Heart right ventricle (tissue), 16 donors: ENCODE measurements at places on chromosomes 12 and 14.
A peak's percentile ranks its signal among the peaks of the same experiment; 100 is the strongest.

DNA sequence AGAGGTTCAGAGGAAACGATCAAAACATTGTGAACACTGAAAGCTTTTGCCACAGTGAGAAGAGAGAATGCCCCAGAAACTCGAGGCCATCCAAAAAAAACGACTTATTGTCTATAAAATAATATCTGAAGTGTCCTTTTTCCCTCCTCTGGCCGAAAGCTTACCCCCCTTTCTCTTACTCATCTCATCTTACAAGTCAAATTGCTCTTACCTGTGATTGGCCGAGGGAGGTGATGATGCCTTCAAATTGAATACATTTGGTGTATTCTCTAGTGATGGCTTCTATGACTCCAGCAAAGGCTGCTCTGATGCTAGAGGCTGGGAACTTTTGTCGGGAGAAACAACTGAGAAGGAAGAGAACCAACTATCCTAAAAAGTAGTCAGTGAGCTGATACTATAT, 90.7 kb downstream of the PTCSC3 start:
- DNase-seq: no peak

DNA sequence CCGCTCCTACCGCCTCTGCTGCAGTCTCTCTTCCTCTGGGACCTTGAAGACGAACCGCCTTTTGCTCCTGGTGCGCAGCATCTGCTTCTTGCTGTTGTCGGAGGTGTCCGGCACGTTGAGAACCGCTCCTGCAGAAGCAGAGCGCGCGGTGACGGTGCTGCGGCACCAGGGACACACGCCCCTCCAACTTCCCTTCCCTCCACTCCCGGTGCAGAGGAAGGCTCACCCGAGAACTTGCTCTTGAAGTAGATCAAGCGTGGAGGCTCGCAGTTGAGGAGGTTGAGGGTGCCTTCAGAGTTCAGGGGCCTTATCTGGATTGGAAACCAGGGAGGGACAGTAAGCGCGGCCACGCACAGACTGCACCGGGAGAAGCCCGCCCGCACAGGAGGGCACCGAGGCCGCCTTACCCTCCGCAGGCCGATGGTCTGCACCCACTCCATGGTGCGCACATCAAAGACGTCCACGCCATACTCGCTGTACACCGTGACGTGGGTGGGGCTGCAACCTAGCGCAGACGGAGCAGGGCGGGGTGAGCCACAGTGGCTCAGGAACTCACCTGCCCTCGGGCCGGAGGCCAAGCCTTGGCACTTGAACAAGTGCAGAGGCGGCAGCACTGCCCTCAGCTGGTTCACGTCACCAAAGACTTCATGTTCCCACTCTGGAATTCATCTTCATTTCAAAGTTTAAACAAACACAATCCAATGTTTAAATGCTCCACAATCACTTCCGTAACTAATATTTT, 17.5 kb downstream of the AMN start:
- no peak for DNase-seq

DNA sequence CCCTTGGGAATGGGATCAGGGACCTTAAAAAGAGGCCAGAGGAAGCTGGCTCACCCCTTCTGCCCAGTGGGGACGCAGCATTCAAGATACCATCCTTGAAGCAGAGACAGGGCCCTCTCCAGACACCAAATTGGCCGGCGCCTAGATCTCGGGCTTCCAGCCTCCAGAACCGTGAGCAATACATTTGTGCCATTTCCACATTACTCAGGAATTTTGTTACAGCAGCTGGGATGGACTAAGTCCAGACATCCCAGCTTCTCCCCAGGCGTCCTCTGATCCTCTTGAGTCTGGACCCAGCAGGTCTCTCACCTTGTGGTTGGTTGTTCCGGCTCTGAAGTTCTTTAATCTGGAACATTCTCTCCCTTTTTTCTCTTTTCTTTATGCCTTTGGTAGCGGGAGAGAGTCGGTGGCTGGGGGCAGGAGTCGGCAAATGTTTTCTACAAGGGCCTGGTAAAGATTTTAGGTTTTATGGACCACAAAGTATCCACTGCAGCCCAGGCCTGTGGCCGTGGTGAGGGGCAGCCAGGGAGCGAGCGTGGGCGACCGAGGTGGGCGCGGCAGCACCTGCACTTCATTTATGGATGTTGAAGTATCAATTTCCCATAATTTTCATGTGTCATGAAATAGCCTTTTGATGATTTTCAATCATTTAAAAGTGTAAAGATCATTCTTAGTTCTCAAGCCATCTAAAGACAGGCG, 4.8 kb downstream of the CEP170B start:
- DNase-seq: no peak

DNA sequence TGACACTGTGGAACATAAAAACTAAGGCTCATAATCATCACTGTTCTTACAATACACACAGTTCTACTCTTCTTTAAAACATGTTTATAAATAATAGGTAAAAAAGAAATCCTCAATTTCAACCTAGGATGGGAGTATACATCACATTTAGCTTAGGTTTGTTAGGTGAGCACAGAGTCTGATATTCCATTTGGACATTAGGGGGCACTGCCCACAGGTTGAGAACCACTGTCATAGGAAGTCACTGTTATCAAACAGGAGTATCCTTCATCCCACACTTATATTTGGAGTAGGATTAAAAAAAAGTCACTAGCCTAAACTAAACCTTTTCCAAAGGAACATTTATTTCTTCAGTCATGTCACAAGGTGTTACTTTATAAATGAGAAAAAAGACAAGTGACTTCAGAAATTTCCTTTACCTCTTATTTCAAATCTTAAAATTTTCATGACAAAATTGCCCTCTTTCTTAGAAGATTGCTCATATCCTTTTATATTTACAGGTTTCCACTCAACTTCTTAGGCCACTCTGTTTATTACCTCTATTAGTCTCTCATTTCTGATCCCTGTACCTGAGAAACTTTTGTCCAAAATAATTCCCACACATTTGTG, 240.6 kb downstream of the CPNE8 start:
- no peak for DNase-seq

DNA sequence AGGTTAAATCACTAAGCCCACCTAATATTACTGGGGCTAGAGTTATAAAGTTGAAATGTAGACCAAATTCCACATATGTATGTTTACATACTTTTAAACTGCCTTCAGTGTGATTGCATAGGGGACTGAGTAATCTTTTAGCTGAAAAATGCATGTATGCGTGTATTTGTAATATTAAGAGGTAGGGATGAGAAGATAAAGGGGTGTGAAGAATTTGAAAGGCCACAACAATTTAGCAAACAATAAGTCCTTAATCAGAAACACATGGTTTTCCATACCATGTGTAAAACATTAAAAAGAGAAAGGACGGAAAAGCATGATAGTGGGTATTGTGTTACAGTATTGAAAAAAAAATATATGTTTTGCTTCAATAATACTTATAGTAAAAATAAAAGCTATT, 919.9 kb upstream of the FLRT2 start:
- no peak for DNase-seq

DNA sequence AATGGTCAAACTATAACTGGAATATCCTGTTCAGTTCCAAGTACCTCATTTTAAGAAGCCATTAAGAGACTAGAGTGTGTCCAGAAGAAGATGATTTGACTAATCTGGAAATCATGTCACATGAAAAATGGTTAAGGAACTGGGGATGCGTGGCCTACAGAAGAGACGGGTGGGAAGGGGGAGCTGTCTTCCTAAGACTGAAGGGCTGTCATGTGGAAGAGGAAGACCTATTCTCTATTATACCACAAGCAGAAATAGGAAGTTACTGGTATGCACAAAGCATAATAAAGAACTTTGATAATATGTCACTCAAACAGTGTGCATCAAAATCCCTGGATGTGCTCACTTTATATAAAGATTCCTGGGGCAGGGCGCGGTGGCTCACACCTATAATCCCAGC, 50.3 kb downstream of the HECTD4 start:
- DNase-seq: no peak

DNA sequence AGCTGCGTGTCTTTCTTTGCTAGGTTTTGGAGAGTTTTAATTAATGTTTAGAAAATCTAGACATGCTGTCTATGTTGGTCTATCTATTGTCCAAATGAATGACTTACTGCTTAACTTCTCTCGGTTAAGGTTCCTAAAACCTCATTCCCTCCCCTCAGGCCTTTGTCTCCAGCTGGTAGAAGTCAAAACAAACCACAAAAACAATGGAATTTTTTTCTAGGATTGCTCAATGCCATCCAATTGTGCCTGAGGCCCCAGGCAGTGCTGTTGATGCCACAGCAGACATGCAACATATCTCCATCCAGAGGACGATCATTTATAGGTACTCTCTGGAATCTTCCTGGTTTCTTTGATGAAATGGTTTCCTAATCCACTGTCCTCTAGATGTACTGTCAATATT, 448.2 kb upstream of the TBX3 start:
- DNase-seq: no peak

GRCh38 chr14:68616221-68616902, 176.5 kb downstream of the ZFP36L1 start:
- DNase-seq: no peak

GRCh38 chr14:92651758-92652406, 96.5 kb downstream of the LGMN start:
- peak; percentile 47 for DNase-seq

GRCh38 chr14:49582113-49582977, 3.8 kb downstream of the RPS29 start:
- DNase-seq: no peak

DNA sequence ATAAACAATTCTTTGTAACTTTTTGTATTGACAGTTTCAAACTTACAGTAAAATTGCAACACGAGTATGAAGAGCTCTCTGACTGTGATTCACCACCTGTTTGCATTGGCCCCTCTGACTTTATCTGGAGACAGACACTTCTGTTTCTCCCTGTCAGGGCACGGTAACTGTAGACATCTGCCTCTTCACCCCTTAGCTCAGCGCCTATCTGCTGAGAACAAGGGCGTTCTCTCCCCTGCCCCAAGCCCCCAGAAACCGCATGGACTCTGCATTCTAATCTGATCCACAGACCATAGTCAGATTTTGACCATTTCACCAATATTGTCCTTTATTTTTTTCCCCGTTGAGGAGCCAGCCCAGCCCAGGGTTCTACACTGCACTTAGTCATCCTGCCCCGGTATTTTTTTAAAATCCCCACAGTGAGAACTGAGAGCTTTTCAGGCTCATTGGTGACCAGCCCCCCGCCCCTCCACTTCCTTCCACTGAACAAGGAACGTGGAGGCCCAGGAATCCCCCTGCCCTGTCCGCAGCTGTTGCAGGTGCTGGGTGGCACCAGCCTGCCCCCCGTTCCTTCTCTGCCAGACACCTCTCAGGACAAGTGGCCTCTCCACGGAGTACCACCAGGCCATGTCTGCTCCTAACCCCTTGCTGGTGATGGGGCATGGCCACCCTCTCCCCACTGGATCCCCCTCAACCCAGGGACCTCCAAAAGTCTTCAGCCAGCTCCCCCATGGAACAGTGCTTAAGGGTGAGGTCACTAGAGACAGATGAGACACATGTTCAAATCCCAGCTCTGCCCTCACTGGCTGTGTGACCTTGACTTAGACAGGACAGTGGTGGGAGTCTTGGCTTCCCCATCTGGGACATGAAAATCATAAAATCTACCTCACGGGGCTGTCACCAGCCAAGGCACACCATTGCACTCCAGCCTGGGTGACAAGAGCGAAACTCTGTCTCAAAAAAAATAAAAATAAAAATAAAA, 11.2 kb downstream of the RHOF start:
- no peak for DNase-seq

- peak; percentile 20 for DNase-seq
Observed at GRCh38 chr14:38290601-38291188, 34.8 kb upstream of the CLEC14A start.

DNA sequence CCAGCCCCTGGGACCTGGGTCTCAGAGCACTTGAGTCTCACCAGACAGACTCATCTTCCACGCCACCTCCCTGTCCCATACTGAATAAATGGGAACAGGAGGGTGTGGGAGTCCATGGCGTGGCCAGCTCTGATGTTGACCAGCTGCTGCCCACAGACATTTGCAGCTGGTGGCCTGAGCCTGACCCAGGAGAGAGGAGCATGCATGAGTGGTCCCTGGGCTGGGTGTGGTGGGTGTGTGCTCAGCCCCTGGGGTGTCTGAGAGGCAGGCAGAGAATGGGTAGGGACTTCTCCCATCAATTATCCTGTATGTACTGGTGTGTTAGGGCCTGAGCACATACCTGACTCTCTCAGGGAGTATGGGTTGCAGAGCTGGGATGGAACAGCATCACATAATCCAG, 49.3 kb downstream of the SLC24A4 start:
- DNase-seq: no peak

GRCh38 chr14:59827401-59827800, 43.2 kb downstream of the RTN1 start:
- no peak for DNase-seq

GRCh38 chr12:7096006-7096932, 4.0 kb upstream of the C1R start:
- DNase-seq: no peak

GRCh38 chr12:102107970-102108369, 11.9 kb downstream of the NUP37 start:
- DNase-seq: no peak

DNA sequence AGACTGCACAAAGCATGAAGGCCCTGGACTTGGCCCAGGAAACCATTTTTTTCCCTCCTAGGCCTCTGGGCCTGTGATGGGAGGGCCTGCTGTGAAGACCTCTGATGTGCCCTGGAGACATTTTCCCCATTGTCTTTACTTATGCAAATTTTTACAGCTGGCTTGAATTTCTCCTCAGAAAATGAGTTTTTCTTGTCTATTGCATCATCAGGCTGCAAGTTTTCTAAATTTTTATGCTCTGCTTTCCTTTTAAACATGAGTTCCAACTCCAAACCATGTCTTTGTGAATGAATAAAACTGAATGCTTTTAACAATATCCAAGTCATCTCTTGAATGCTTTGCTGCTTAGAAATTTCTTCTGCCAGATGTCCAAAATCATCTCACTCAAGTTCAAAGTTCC, 43.7 kb upstream of the TRHDE start:
- no peak for DNase-seq

DNA sequence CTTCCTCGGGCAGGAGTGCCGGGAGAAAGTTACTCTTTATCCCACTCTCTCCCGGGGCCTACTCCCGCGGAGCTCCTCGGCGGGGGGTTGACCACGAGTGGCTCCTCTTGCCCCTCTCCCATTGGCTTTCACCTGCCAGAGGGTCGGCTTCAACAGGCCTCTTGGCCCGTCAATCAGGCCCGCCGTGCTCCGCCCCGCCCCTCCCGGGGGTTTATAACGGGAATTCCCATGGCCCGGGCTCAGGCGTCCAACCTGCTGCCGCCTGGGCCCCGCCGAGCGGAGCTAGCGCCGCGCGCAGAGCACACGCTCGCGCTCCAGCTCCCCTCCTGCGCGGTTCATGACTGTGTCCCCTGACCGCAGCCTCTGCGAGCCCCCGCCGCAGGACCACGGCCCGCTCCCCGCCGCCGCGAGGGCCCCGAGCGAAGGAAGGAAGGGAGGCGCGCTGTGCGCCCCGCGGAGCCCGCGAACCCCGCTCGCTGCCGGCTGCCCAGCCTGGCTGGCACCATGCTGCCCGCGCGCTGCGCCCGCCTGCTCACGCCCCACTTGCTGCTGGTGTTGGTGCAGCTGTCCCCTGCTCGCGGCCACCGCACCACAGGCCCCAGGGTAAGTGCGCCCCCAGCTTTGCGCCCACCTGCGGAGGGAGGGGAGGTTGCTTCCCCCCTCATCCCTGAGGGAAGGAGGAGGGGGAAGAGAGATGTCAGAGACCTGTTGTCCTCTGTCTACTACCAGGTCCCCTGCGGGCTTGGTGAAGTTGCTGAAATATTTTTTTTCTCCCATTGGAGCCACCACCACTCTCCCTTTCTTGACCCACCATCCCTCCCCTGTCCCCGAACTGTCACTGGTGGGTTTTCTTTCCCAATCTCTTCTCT, at the start of gene SMOC1:
Gene SMOC1, plus strand, starts transcription at position 242 of the 869 bp plus-strand sequence. Its CDS starts 263 bp downstream, at position 505.
- peak; percentile 45 for DNase-seq

GRCh38 chr12:71503579-71504391, 64.2 kb downstream of the LGR5 start:
- DNase-seq: no peak
